Stromal cell of bone marrow (primary cell): ENCODE measurements at places on chromosomes 2 and 18.

- peak; percentile 55 for DNase-seq
These were observed 81.6 kb downstream of the TWIST2 start for GRCh38 chr2:238929242-238930081.

- no peak for DNase-seq
These were observed 1.0 kb downstream of the PLEK start for GRCh38 chr2:68366083-68366560.

- DNase-seq: peak; percentile 86
These were observed 41.9 kb upstream of the PTMA start for GRCh38 chr2:231666171-231667095.

DNA sequence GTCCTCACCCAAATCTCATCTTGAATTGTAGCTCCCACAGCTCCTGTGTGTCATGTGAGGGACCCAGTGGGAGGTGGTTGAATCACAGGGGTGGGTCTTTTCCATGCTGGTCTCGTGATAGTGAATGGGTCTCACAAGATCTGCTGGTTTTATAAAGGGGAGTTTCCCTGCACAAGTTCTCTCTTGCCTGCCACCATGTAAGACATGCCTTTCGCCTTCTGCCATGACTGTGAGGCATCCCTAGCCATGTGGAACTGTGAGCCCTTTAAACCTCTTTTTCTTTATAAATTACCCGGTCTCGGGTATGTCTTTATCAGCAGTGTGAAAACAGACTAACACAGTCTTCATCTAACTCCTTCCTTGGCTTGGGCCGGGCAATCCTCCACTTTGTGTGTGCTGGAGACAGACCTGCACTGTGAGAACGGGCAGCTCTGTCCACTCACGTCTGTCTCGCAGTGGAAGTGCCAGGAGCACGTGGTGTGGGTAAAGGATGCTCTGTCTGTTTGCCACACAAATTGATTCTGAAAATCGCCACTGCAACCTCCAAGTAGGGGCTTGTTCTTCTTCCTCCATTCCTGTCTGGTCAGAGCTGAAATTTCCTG lies 47.6 kb upstream of the OTOS start:
- DNase-seq: no peak

- DNase-seq: no peak
These were observed 89.2 kb downstream of the PLCL1 start for GRCh38 chr2:197893403-197894177.

DNA sequence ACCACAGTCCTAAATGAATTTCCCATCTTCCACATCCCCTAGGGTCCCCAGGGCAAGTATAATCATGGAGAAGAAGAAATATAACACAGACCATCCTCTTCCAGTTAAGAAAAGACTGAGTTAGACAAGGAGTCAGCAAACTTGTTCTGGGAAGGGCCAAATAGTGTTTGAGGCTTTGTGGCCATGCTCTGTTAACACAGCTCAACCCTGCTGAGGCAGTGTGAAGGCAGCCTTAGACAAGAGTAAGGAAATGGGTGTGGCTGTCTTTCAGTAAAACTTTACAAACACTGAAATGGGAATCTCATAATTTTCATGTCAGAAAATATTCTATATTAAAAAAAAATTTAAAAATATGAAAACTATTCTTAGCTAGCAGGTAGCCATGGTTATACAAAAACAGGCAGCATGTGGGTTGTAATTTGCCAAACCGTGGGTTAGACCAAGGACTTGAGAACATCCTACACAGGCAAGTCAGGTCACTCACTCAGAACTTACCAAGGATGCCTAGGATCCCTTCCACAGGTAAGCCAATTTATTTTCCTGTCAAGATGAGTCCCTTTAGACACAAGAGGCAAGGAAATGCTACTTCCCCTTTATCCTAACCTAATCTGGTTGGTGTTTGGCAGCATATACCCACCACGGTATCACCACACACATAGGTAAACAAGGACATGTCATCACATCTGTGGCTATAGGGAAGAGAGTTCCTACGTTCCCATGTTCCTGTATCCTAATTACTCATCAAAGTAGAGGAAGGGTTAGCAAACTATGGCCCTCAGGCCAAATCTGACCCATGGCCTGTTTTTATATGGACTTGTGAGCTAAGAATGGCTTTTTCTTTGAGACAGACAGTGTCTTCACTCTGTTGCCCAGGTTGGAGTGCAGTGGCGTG lies 31.9 kb downstream of the C2orf74 start:
- DNase-seq: no peak

DNA sequence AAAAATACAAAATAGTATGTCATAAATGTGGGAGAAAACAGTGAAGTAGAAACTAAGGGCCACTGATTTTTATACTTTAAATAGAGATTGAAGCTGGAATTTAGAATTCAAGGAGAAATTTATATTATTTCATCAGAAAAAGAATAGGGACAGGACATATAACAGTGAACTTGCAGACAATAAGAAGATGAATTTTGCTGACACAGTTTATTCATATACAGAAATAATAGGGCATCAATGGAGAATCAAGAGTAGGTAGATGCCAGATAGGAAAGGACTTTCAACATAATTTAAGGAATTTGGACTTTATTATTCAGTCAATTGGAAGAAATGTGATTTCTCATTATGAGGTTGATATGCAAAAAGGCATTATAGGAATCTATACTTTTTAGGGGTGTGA lies 118.9 kb upstream of the HNMT start:
- DNase-seq: no peak

DNA sequence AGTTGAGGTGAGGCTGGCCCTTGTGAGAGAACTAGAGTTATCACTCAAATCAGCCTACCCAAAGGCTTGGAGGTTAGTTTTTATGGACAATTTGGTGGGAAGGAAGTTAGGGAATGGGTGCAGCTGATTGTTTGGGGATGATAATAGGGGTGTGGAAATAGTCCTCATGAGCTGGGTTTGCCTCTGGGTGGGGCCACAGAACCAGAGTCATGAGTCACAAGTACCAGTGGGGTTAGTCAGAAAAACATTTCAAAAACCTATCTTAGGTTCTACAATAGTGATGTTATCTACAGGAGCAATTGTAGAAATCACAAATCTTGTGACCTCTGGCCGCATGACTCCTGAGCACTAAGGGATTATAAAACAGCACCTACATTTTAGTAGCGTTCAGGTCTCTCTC lies 630.1 kb upstream of the PIK3C3 start:
- no peak for DNase-seq

DNA sequence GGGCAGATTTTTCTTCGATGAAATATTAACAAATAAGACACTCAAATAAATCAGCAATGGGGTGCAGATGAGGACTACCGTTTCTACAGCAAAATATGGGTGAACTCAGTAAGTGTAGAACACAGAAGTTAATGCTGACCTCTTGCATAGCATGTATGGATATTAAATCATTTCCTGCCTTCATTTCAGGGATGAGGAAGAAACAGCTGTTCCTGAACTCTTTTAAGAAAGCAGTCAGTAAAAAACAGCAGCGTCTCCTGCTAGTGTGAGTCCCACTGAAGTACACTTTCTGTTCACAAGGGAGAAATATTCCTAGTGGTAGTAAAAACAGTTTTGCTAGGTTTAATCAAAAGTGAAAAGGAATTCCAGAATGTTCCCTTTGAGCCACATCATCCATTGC lies 379.0 kb downstream of the ZEB2 start:
- no peak for DNase-seq

- DNase-seq: peak; percentile 91
These were observed 119.3 kb upstream of the SIX2 start for GRCh38 chr2:45128580-45128997.

DNA sequence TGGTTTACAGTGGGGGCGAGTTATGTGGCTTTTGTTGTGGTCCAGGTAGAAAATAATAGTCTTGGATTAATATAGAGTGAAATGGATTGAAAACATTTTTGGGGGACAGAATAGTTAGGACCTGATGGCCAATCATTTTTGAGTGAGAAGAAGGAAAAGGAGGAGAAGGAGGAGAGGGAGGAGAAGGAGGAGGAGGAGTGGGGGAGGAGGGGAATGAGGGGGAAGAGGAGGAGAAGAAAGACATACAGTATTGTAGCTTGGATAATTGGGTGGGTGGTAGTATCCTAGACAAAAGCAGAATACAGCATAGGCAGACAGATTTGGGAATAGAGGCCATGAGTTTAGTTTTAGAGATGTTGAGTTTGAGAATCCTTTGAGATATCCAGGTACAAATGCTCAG lies 101.6 kb downstream of the GATA6 start:
- no peak for DNase-seq

GRCh38 chr2:5926871-5927512 lies 234.8 kb downstream of the SOX11 start:
- no peak for DNase-seq

DNA sequence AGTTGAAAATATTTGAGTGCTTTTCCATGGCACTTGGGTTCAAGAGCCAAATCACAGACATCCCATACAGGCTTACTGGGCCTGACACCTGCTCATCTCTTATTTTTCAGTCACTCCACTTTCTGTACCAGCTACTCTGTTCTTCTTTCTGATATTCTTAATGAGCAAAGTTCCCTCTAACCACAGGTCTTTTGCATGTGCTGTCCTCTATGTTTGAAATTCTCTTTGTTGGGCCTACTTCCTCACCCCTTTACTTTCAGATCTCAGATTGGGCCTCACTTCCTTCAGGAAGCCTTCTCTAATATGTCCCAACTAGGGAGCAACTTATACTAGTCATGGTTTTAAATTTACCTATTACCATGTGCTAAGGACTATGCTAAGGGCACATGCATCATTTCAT lies 81.8 kb upstream of the RBMS1 start:
- no peak for DNase-seq

GRCh38 chr2:65055422-65056214 lies 598 bp upstream of the CEP68 start:
- no peak for DNase-seq

DNA sequence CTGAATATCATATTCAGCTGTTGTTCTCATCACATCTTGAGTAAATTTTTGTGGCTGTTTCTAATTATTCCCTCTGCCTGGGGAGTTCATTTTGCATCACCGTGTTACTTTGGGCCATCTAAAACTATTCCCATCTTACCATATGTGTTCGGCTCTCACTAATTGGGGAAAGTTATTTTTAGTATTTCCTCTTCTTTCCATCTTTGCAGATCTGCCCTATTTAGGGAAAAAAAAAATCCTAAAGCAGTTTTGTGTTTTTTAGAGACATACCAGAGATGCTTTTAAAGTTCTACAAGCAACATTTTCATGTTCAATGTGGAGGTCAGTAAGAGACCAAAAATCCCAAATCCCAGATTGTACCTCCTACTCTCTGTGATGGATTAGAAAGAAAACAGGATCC lies 111.3 kb upstream of the NDUFV2 start:
- DNase-seq: no peak

DNA sequence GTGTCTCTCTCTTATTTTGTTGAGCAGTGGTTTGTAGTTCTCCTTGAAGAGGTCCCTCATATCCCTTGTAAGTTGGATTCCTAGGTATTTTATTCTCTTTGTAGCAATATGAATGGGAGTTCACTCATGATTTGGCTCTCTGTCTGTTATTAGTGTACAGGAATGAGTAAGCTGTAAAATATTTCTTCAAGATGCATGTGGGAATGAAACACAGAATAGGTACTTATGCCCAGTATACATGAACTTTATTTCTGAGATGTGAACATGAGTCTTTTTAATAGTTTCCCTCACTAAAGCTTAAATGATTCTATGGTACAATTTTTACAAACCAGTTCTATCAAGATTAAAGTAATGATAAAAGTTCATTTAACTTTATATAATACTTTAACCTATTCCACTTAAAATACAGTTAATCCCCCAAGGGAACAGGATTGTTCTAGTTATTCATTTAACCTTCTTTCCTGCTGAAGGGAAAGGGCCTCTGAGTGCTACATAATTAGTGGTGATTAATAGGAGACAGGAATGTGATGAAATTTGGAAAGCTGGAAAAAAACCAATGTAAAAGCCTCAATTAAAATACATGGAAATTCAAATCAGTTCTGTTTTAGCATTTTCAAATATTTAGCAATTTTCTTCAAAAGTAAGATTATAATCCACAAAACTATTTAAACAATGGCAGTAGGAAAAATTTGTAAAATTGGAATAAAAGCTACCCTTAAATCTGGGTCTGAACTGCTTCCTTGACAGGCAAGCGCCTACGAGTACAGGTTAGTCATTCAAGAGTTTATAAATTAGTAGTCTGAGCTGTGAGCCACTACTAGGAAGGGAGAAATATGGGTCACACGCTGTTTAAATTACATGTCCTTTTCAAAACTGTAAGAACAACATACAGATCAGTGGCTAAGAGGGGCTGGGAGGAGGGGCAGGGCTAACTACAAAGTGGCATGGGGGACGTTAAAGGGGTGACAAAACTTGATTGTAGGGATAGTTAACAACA lies 28.9 kb downstream of the SPIRE1 start:
- no peak for DNase-seq

DNA sequence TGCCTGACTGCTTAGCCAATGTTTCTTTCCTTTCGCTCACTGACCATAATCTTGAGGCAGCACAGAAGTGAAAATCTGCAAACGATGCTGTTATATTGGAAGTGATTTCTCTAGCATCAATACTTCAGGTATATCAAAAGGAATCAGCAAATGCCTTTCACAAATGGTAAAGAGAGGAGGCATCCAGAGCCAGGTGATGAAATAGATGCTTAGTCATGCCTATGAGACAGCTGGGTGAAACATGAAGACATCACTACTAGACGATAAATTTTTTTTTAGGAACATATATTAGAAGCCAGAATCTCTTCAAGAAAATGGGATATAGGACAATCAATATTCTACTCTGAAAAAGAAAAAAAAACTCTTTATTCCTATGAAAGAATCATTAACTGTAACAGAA lies 249.2 kb upstream of the SLC39A10 start:
- DNase-seq: peak; percentile 0

- DNase-seq: no peak
These were observed 536 bp downstream of the XDH start for GRCh38 chr2:31413862-31414550.

- DNase-seq: no peak
These were observed 6.1 kb downstream of the MPV17 start for GRCh38 chr2:27316655-27317412.

DNA sequence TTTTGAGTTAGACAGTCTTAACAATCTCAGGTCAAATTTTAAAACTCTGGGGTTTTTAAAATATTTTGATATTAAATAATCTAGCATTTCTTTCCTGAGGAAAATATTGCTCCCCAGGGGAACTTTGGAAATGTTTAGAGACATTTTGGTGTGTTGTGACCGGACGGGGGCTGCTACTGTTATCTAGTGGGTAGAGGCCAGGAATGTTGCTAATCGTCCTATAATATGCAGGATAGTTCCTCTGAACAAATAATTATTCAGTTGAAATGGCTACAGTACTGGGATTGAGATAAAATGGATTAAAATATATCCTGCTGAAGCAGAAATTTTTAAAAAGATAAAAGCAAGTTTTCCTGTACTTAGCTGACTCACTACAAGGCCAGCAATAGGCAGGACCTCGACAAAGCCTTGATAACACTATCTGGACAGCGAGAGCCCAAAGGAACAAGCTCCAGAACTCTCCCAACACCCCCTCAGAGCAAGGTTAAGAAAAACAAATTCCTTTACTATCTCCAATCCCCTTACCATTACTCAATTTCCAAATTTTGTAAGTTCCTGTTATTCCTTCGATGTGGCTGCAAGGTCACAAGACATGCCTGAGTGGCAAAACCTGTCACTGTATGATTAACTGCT lies 1407.4 kb downstream of the SUCLG1 start:
- DNase-seq: no peak
